ENCODE measurements at places on chromosomes 4 and X.

DNA sequence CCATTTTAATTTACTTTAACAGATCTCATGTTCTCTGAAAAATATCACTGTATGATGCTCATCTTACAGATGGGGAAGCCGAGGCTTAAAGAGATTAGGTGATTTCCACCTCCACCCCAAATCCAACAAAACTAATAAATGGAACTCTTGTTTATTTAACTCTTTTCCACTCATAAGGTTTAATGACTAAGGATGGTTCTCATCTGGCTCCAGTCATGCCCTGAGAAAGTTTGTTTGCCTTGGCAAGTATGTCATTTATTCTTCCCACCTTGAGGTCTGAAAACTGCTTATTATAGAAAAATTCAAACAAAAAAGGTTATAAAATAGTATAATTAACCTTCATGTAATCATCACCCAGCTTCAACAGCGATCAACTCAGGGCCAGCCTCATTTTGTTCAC, 56.3 kb downstream of the PPEF2 start:
- DNase-seq: no peak

- no peak for DNase-seq
Measured at GRCh38 chr4:23034731-23035130, 342.0 kb downstream of the GBA3 start.

DNA sequence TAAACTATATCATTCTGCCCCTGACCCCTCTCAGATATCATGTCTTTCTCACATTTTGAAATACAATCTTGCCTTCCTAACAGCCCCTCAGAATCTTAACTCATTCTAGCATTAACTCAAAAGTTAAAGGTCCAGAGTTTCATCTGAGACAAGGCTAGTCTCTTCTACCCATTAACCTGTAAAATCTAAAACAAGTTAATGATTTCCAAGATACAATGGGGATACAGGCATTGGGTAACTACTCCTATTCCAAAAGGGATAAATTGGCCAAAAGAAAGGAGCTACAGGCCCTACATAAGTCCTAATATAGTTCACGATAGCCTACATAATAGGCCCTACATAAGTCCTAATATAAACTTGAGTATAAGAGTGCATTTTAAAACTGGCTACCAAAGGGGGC, 18.9 kb downstream of the ADH6 start:
- no peak for DNase-seq

GRCh38 chr4:41913509-41913908, 21.7 kb upstream of the TMEM33 start:
- DNase-seq: no peak

GRCh38 chr4:183147196-183147595, 48.1 kb downstream of the WWC2 start:
- DNase-seq: no peak

All from epithelial cell of proximal tubule (primary cell).